NCI-H1694 (cell line): ENCODE measurements at places on chromosomes 6 and 20.

GRCh38 chr6:11172501-11173327, 59.8 kb downstream of the NEDD9 start:
- peak; percentile 52 for DNase-seq

DNA sequence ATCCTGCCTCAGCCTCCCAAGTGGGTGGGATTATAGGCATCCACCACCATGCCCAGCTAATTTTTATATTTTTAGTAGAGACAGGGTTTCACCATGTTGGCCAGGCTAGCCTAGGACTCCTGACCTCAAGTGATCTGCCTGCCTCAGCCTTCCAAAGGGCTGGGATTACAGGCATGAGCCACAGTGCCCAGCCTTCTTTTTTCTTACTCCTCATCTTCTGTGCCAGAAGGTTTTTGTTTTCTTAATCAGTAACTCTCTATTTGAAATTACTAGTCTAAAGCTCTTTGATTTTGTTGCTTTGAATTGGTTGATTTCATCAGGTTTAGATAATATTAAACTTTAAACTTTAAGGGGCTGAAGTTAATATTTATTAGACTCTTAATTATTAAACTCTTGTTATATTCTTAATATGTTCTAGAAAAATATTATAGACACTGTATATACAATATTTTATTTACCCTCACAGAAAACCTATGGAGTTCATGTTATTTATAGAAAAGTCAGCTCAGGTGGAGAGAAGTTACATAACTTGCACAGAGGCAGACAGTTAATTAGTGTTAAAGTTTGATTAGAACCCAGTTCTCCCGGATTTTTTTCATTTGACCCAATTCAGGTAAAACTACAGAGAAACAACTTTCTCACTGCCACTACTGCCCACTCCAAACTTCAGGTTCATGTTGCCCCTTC, 177.4 kb upstream of the SGK1 start:
- DNase-seq, result no peak

DNA sequence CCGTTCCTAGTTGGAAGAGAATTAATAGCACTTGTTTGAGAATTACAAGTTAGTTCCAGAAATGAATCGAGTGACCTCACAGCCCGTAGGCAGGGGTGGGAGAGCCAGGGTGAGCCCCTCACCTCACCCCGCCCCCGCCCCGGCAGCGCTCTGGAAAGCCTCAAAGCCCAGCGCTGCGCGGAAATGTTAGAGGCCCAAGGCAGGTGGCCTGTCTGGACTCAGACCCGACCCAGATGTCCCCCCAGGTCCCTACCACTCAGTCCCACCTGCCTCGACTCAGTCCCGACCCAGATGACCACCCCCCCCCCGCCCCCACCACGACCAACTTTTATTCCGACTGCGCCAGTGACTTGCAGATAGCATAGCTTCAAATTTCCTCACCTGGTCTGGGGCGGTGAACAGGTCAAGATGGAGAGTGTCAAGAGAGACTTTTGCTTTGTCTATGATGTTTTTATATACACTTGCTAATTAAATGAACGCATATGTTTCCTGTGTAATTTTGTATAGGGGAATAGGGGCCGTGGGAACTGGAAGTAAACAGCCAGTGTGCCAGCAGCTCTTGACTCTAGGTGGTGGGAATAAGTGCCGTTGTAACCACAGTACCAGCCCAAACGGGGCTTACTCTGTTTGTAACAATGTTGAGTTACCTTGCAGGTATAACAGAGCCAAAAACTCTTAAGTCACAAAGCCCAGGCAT, 1.2 kb upstream of the PXDC1 start:
- no peak for DNase-seq

DNA sequence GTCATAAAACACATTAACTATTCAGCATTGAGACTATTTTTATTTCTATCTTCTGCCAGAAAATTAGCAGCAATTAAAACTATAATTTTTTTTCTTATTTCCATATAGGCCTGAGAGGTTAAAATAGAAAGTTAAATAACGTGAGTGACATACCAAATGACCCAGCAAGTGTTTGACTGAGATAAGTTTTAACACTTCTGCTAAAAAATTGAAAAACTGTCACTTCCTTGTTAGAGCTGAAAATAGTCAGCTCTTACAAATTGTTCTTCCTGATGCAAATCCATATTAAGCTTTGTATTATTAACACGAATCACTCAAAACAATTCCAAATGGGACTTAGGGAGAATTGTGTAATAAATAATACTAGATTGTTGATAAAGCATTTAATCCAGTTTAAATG, 26.5 kb upstream of the STX11 start:
- no peak for DNase-seq

- peak; percentile 80 for DNase-seq
These were observed 29.0 kb downstream of the MOCS3 start for GRCh38 chr20:50987493-50988210.

DNA sequence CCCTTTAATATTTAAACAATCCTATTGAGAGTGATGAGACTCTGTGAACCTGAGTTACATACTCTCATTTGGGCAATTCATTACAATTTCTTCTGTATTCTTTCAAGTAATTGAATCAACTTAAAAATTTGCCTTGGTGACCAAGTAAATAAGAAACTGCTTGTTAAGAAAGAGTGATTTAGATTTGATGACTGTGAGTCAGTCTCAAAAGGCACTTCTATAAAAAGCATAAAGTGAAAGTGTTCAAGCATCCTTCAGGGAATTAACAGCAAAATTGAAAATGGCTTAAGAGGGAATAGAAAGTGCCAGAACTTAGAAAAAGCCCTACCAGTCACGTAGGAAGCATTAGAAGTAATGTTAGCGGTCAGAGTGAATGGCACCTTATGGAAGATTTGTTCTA, 654.7 kb downstream of the EPM2A start:
- DNase-seq, result no peak

GRCh38 chr6:114707081-114707620, 364.3 kb upstream of the HS3ST5 start:
- DNase-seq, result no peak

DNA sequence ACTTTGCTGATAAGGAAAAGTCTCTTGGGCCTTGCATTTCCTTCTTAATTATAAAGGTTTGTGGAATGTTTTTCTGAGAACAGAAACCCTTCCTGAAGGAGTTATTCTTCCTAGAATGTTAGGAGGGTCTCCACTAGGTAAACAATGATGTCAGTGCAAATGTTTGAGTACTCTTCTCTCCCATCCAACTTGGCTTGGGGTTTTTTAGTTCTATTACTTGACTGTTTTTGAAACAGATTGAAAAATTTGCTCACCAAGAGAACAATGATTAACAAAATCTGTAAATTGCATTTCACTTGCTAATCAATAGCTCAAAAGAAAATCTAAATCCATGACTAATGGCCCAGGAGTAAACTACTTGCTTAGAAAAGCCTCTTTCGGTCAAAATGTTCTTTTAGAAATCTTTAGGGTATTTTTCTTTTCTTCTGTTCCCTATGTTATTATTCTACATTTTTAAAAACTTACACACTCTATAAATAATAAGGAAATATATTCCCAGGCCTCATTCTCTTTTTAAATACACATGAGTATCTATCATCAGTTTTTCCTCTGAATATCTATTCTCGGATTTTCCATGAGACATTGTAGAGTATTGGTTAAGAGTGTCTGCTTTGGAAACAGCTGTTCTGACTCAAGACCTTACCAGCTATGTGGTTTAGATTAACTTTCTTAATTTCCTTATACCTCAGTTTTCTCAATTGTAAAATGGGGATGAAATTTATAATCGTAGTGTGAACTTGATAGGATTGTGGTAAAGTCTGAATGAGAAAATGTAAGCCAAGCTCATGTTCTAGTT, 234.2 kb upstream of the CITED2 start:
- DNase-seq, result no peak

GRCh38 chr20:59945731-59946130, 5.5 kb downstream of the FAM217B start:
- DNase-seq, result no peak

DNA sequence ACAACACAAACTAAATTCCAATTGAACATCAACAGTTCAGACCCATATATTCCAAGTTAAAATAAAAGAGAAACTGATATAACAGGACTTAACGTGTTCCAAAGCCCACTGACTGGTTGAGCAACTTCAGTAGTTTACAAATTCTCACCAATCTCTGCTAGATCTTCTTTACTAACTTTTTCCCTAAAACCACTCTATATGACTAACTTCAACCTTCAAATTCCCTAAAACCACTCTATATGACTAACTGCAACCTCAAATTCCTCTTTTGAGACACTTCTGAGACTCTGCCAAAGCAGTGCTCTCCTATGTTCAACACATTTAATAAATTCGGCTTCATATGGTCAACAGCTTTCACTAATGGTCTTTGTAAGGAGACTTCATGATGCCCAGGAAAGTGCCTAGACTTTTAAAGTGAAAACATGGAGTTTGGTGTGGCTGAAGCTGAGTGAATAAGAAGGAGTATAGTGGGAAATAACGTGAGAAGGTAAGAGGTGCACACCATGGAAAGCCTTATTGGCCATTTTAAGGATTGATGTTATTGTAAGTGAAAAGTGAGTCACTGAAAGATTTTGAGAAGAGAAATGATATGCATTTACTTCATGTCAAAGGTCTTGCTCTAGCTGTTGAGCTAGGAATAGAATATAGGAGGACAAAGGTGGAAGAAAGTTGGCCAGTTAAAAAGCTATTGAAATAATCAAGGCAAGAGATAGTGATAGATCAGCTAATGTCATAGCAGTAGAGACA, 134.0 kb upstream of the HCRTR2 start:
- DNase-seq, result no peak

DNA sequence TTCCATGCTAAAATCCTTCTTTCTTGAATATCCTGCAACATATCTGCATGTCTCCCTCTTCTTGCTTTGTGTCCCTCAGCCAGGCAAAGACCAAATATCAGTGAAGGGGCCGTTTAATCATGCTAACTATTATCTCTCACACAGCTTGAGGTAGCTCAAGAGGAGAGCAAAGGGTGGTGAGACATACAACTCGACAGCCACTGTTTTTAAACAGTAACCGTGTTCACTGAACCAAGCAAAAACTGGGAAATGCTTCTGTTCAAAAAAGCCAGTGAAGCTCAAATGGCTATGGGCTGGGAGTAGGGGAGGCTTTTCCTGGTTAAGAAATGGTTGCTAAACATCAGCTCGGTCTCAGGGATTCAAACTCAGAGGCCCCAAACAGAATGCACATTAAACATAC, 83.4 kb downstream of the MAP7 start:
- peak; percentile 7 for DNase-seq

DNA sequence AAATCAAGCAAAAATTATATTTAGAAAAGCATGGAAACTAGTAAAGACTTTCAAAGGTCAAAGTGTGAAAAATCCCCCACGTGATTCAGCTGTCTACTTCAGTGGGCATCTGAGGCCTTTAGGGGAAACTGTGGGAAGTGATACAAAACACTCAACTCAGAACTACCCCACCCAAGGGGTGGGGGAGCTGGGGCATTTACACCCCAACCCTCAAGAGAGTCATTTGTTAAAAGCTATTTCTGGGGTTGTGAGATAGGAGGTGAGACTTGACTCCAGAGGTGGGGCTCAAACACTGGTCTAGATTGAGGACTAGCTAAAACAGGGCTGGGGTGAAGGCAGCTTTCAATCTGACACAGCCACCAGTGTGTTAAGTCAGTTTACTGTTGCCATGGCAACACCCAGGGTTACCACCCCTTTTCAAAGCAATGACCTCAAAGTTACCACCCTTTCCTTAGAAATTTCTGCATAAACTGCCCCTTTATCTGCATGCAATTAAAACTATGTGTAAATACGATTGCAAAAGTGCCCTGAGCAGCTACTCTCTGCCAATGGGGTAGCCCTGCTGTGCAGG, 9.9 kb upstream of the GTSF1L start:
- no peak for DNase-seq

- DNase-seq, result no peak
These were observed 35.2 kb upstream of the BLCAP start for GRCh38 chr20:37562695-37563480.
